HTR-8/SVneo (cell line): ENCODE measurements at places on chromosomes 13 and 19.

GRCh38 chr13:75410207-75410606 lies 71.8 kb downstream of the TBC1D4 start:
- no peak for DNase-seq

DNA sequence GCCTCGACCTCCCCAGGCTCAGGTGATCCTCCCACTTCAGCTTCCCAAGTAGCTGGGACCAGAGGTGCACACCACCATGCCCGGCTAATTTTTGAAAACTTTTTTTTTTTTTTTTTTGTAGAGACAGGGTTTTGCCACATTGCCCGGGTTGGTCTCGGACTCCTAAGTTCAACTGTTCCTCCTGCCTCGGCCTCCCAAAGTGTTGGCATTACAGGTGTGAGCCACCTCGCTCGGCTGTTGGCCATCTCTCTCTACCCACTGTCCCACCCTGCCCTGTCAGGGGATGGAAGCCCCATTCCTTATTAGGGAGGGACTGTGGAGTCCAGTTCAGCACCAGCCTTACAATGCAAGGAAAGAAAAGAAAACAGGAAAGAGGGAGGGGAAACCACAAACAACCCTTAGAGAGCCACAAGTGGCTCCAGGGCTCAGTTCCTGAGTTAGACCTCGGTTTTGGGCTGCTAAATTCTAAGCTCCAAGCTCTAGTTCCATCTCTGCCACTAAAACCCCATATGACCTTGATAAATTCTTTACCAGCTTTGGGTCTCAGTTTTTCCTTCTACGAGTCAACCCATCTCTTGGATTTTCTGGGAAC lies 31.7 kb downstream of the ACTL9 start:
- DNase-seq = no peak

DNA sequence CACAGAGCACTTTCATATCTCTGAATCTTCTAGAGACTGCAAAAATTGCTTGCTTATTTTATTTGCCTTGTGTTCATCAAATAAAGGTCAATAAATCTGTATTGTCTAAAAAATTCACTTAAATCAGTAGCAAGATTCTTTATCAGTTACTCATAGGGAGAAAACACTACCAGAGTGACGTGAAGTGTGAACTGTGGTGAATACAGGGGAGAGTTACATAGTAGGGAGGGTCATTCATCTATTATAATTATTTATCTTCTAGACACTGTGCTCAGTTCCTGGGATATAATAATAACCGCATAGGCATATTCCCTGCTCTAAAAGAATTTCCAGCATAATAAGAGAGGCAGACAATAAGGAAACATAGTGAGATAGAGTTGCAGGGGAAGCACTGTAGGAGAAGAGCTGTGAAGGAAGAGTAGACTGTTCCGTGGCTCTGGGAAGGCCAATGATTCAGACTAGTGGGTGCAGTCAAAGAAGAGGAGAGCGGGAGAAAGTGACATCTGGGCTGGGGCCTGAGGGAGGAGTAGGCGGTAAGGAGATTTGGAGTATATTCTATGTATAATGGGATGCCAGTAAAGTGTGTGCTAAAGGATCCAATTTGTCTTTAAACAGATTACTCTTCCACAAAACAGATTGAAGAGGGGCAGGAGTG lies 84.0 kb upstream of the TDRD3 start:
- no peak for DNase-seq

GRCh38 chr19:5253406-5254110 lies 87.1 kb downstream of the PTPRS start:
- no peak for DNase-seq

- no peak for DNase-seq
These were observed 6.7 kb upstream of the FCGBP start for GRCh38 chr19:39941151-39941550.

DNA sequence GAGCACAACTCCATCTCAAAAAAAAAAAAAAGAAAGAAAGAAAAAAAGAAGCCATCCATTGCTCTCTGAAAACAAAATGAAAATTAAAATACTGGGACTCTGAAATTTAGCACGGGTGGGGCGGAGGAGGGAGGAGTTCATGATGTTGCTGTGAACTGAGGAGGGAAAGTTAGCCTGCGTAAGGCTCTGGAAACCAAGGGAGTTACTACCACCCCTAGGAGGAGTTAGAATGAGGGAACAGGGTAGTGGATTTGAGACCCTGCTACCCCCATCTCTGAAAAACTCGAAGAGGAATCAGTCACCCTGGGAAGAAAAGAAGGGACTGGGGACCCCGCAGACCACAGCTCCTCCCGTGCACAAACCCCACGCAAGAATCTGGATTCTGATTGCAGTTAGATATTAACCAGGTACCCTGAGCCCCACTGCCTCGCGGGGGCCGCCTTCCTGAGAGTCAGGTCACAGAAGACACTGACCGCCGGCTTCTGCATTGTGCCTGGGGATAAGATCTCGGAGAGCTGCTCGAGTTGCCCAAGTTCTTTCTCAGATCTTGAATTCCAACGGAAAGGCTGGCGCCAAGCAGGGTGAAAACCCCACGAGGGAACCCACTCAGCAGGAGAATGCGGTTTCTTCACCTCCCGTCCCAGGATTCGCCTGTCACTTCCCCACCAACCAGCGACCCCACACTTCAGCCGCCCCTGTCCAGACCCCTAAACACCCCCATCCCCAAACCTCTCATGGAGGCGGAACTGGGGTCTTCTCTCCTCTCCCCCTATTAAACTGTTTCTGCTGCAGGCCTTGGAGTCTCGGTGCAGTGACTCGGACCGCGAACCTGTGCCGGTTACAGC lies 870 bp downstream of the ZNF442 start:
- peak; percentile 34 for DNase-seq

DNA sequence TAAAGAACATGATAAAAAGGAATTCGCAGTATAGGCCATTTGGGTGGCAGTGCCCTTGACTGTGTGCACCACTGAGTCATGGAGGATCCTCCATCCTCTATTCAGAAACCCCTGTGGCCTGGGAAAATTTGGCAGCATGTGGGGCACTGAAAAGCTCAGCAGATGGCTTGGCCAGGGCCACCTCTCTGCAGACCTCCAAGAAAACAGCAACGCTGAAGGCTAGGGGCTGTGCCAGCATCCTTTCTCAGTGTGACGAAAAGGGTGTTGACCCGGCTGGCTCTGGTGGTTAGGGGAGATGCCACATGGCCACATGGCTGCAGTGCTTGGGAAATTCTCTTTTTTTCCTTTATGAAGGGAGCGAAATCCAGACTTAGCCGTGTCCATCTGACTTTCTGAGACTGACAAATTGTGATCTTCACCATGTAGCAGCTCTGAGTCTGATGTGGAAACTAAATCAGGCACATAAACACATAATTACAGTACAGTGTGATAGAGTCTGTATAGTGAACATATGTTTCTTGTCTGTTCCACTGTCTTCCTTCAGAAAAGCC lies 178.0 kb downstream of the KCTD12 start:
- no peak for DNase-seq

GRCh38 chr13:71513411-71514033 lies 353.5 kb downstream of the DACH1 start:
- DNase-seq = no peak

GRCh38 chr13:30535046-30535445 lies 69.3 kb upstream of the HMGB1 start:
- no peak for DNase-seq

- DNase-seq = peak; percentile 94
These were observed at the start of gene IRF2BP1 for GRCh38 chr19:45885556-45886426. Gene IRF2BP1 (minus strand): TSS chr19:45886141. CDS start chr19:45885774, 367 bp downstream.

- no peak for DNase-seq
These were observed 173.5 kb upstream of the OBI1 start for GRCh38 chr13:78832461-78832860.

DNA sequence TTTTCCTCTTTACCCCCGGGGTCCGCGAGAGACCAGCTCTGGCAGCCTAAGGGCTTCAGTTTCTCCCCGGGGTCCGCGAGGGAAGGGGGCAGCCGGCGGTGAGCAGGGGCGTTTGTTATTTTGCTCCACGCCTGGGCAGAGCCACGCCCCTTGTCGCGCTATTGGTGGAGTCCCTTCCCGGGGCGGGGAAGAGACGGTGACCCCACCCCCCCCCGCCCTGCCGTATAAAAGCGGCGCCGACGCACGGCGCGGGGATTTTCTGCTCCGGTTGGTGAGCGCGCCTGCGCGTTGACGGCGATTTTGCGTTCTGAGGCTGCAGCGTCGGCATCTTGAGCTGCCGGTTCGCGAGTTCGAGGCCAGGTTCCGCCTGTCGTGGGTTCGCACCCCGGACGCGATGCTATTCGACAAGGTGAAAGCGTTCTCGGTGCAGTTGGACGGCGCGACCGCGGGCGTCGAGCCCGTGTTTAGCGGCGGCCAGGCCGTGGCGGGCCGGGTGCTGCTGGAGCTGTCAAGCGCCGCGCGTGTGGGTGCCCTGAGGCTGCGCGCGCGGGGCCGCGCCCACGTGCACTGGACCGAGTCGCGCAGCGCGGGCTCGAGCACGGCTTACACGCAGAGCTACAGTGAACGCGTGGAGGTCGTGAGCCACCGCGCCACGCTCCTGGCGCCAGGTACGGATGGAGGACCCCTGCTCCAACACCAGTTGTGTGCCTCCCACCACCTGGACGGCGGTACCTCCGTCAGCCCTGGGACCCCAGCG lies at the start of gene ARRDC2:
TSS of gene ARRDC2 (plus strand) at position 254 of the 757 bp plus-strand sequence. CDS start at position 395, 141 bp downstream.
- peak; percentile 97 for DNase-seq
